HuH-7 (cell line): ENCODE measurements at places on chromosomes 2 and 18.

DNA sequence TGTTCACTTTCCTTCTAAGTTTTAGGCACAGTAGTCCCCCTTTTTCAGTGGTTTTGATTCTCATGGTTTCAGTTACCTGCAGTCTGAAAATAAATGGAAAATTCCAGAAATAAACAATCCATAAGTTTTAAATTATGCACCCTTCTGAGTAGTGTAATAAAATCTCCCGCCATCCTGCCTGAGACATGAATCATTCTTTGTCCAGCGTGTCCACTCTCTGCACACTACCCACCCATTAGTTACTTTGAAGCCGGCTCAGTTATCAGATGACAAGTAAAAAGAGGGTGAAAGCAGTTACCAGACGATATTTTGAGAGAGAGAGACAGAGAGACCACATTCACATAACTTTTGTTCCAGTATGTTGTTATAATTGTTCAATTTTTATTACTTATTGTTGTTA lies 400.5 kb downstream of the TMX3 start:
- no peak for DNase-seq

DNA sequence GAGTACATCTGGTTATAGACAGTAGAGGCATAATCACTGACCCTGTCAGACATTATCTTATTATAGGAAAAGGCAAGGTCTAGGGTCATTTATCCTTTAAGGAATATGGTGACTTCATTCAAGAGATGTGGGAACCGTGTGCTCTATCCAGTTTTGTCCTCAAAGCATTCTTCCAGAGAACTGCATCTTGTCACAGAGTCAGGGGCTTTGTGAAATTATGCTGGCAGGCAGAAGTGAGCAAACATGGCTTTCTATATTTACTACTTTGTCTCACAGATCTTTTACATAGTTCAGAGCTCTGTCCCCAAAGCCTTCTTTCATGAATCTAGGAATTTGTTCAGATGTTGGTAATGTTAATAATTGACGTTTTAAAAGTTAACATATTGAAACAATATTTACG lies 177.4 kb downstream of the ASXL3 start:
- no peak for DNase-seq

DNA sequence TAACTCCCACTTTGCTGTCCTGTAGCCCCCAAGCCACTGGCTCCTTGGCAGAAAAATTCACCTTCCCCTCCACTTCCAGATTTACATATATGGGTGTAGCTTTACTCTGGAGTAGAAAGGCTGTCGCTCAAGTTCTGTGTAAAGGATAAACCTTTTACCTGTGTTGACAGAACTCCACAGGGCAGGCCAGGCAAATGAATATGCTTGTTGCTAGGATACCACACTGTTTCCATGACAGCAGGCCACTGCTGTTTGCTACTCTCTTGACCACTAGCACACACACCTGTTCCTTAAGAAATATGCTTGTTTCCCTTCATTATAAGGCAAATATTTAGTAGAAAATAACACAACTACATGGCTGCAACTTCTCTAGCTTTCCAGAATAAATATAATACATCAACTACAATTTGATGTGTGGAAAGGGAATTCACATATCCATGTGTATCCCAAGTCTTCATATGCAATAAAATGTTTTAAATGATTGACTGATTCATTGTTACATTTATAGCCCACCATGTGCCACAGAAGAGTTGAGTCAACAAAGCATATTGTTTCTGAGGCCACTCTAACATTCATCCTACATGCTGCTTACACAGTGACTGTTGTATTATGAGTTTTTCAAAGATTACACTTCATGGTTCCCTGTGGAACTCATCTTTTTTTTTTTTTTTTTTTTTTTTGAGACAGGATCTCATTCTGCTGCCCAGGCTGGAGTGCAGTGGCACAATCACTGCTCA lies 56.2 kb upstream of the ROCK1 start:
- peak; percentile 22 for DNase-seq

DNA sequence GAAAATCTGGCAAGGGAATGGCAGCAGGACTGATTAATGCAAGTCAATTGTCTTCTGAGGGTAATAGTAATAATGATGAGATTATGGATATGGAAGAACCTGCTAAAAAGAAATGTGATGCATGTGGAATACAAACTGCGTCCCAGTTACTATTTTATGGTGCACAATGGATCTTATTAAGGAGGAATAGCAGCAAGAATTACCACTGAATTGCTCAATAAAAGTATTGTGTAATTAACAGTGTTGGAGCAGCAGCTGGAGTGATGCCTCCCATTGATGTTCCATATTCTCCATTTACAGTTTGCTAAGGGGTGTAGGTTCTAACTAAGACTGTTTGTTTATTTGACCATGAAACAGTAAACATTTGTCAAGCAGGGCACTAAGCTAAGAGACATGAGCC lies 167.9 kb downstream of the HRH4 start:
- no peak for DNase-seq

DNA sequence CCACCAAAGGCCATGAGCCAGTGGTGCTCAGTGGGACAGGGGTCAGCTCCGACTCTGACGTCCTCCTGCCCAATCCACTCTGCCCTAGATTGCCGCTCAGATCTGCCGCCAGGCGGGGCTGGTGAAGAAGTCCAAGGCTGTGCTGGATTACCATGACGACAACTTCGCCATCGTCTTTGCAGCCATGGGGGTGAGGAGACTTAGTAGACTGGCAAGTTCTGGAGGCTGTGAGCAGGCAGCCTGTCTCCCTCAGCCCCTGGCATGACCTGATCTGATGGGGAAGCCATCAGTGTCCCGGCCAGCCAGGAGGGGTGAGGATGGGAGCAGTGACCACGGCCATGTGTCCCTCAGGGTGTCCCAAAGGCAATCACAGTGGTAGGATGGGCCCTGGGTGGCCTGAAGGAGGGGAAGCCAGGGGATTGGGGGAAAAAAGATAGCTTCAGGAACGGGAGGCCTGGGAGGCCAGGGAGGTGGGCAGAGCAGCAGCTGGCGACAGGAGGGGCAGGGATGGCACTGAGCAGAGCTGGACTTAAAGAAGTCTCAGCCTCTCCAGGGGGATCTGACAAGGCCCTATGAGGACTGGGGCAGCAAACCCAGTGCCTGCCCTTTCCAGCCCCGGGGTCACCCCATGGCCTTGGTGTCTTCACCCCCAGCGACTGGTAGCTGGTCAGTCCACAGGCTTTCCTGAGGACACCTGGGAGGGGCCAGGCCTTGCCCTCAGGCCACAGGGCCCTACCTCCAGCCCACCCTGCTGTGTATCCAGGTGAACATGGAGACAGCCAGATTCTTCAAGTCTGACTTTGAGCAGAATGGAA lies 17.4 kb upstream of the ANKRD53 start:
- no peak for DNase-seq

GRCh38 chr2:48175254-48175653 lies 269.0 kb upstream of the FBXO11 start:
- no peak for DNase-seq

GRCh38 chr18:72152935-72153334 lies 391.2 kb downstream of the CBLN2 start:
- no peak for DNase-seq

GRCh38 chr2:84022810-84023431 lies 436.2 kb downstream of the SUCLG1 start:
- DNase-seq, result peak; percentile 25
